ENCODE measurements at places on chromosomes 2 and 18. TPM values are rescaled to one million over a fixed set of nuclear protein-coding genes. Genes with fewer than 3 reads are reported as not detected.

DNA sequence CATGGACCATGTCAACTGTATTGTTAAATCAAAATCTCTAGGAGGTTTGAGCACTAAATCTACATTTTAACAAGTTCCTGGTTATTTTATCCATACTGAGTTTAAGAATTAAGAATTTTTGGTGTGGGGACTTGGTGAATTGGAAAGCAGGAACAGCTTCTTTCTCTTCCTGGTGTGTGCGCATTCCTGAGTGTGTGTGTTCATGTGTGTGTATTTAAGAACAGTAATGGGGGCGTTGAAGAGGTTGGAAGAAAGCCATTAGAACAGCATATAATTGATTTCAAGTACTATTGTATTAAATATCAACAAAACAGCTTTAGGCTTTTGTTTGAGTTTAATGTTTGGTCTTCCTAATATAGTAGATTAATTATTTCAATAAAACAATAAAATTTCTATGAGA is 801.3 kb upstream of the ID2 start:
- DNase-seq, result no peak

- DNase-seq, result no peak
Observed at GRCh38 chr2:109614715-109615636, 812 bp downstream of the SOWAHC start.

DNA sequence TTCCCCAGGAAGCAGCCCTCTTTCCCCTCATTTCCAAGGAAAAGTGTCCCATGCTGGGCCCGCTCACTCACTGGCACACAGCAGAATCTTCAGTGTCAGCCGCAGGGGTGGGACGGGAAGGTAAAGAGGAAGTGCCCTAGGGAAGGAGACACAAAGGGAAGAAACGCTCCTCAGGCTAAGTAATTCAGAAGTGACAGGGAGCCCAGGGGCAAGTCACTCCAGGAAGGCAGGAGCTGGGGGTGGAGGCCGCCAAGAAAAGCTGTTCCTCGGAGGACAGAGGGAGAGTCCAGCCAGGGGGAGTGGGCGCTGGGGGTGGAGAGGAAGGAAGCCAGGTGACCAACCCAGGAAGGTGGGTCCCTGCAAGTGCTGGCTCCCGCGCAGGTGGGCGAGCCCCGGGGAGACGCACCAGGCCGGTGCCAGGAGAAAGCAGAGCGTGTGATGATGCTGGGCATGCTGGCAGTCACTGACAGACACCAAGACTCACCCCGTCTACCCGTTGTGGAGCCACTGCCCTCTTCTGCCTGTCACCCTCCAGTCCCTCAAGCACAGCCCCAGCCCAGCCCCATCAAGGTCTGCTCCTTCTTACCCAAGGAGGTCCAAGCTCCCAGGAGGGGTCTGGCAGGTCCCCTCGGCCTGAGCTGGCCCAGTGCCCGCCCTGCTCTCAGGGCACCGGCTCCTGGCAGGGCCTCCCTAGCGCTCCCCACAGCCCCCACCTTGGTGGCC is 21.7 kb downstream of the HDAC4 start:
- no peak for DNase-seq

- DNase-seq, result no peak
Observed at GRCh38 chr2:55901322-55901721, 22.3 kb downstream of the EFEMP1 start.

DNA sequence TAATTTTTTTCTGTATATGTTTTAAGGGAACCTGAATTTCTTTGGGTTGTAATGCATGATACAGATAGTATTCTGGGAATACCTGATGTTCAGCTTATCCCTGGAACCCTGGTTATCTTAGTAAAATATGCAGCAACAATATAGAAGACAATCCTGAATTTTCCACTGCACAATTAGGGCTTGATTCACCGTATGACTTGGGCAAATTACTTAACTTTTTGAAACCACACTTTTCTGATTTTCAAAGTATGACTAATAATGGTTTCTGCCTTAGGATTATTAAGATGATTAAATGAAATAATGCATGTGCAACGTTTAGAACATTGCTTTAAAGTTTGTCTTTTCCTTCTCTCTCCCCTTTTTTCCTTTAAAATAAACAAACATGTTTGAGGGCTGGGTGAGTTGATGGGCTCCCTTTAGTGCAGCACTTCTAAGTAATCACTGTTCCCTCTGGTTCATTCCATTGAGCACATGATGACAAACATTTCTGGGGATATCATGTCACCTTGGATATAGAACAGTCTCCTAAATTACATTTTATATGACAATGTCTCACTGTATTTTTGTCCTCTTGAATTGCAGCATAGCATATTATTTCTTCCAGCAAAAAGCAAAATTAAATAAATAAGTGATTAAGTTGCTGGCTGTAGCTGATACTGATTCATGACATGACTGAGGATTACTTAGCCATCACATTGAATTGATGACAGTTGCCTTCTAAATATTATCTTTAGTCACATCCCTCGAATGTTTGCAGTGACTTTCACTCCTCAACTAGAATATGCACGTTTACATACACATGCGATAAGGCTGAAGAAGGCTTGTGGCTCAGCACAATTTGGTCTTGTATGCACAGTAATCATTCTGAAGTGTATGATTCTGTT is 254.5 kb downstream of the NEDD4L start:
- DNase-seq, result no peak

DNA sequence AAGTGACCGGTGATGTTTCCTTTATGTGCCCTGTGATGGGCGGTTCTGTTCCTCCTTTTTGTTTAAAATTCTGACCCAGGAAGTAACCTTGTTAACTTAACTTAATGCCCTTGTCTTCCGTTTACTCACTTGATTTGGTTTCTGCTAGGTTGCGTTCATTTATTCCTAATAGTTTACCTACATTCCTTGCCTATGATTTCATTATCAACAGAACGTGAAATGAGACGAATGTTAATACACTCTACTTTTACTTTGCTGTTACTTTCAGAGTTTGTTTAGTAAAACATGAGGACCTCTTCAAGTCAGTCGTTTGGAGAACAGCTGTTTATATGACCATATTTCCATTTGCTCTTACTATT is 638 bp downstream of the CEP192 start:
- no peak for DNase-seq

- DNase-seq, result no peak
Observed at GRCh38 chr2:11379558-11379957, 35.1 kb upstream of the ROCK2 start.

DNA sequence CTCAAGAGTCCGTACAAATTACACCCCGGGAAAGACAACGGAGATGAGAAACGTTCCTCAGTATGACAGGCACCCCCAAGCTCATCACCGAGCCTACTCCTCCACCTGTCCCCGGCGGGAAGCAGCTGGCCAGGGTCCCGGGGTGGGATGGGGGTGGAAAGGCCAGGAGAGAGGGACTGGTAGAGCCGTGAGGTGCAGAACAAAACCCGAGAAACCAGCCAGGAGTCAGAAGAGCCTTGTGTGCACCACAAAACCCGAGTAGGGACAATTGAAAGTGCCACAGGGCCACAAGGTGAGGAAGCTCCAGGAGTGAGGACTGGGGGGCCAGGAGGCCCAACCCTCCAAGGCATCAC is 75.5 kb upstream of the SALL3 start:
- no peak for DNase-seq

- DNase-seq, result no peak
Observed at GRCh38 chr2:157376041-157376440, 50.4 kb upstream of the ERMN start.

GRCh38 chr18:51170664-51171063 is 26.8 kb downstream of the MEX3C start:
- DNase-seq, result no peak

GRCh38 chr18:52670896-52671295 is 330.9 kb downstream of the DCC start:
- no peak for DNase-seq

DNA sequence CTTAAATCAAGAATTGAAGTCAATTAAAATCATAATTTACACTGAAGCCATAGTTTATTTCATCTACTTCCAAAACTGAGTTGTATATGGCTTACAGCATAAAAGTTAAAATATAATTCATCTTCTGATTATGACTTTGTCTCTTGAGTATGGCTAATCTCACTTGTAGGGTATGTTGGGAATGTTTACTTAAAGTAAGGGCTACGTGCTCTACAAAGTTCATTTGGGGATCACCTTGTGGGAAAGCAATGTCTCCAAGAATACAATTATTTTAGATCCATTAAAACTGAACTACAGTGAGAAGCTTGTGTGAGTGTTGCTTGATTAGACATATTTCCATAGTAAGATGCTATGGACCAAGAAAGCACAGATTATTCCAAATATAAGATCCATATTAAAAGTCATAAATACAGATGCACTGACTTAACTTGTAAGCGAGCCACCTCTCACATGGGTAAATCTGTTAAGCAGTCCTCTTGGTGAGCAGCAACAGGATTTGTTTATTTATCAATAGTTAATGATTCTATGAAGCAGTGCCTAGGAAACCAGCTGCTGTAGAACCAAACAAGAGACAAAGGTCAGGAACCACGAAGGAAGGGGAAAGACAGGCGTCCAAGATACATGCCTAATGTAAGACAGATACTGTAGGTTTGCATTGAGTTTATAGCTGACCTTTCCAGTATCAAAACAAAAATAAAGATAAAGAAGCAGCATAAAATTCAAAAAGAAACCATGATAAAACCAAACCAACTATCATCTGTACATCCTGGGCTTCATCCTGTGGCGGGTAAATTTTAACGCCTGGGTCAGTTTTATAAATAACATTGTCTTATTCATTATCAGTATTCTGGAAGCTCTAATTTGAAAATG is 24.8 kb downstream of the DSG4 start:
- DNase-seq, result no peak

GRCh38 chr2:173079141-173079540 is 3.5 kb downstream of the MAP3K20 start:
- no peak for DNase-seq

- no peak for DNase-seq
Observed at GRCh38 chr18:46291149-46291548, 187.0 kb downstream of the HAUS1 start.

DNA sequence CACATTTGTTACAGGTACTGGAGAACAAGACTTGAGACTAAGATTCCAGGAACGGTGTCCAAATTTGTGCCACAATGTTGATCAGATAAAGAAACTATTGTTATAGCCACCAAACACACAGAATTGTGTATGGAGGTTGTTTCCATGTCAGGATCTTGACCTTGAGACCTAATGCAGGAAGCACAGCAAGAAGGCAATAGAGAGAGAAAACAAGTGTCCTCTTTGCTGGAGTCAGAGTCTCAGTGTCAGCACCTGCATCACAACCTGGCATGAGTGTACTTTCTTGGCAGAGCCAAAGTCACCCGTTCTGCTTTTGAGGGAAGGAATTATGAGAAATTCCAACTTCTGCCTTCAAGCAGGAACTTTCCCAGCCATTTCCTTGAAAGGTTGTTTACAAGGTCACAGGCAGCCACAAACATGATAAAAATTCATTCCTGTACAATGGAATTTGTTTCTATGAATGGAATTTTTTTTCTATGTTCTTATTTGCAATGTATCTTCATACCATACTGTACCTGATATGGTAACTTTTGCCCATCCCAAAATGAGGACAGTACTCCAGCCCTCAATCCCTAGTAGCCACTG is 118.4 kb downstream of the PKP4 start:
- no peak for DNase-seq

DNA sequence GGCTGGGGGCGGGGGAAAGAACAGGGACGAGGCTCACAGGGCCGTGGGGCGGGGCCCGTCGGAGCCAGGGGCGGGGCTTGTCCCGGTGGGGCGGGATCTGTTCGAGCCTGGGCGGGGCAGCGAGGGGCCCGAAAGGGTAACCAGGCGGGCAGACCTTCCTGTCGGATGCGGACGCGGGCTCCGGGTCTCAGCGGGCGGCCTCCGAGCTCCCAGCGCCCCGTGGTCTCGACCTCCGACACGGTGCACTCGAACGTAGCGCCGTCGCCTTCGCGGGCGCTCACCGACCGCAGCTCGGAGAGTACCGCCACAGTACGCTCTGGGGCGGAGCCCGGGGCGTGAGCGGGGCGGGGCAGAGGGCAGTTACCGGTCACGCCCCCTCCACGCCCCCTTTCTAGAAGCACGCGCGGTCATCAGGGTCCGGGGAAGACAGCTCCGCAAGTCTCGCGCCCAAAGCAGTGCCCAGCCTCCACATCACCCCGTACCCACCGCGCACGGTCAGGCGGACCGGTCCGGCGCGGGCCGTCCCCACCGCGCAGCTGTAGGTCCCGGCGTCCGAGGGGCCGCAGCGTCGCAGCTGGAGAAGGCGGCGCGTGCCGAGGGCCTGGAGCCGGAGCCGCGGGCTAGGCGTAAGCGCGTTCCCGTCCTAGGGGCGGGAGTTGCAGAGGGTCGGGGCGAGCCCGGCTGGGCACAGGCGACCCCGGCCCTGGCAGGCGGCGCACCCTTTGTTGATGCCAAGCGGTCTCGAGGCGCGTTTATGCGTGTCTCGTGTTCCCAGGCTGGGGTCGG is 8.7 kb downstream of the TMEM198 start:
- DNase-seq, result no peak

DNA sequence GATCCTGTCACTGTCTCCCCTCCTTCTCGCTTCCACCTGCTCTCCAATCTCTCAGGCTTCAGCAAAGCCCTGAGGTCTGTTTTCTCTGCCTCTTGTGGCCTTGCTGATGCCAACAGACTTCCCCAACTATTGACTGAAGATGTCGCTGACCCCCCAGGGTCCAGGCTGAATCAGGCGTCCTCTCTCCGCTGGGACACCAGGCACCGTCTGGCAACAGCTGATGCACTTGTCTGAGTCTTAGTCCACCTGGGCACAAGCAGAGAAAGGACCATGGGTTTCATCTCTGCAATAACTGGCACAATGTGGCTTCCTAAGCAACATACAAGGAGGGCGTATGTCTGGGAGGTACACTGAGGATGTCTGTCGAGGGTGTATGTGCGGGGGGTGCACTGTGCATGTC is 248.7 kb upstream of the MYT1L start:
- no peak for DNase-seq

- no peak for DNase-seq
Observed at GRCh38 chr2:70536517-70537055, 17.0 kb downstream of the TGFA start.

DNA sequence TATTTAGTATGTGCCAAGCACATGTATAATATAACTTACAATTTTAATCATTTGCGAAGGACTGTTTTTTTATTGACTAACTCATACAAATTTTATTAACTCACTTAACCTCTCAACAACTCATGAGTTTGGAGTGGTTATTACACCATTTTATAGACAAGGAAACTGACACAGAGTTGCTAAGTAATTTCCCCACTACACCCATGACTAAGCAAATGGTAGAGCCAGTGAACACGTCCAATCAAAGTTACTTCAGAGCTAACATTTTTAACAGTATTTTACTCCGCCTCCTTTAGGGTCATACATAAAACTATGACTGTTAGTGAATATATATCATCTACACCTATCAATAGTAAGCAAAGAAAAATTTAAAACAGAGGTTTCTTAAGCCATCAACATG is 556.7 kb upstream of the FSIP2 start:
- DNase-seq, result no peak

- no peak for DNase-seq
Observed at GRCh38 chr18:11316546-11316945, 167.2 kb upstream of the PIEZO2 start.

The COBLL1 gene
- 4.4 TPM for total RNA-seq

The CCDC178 gene
- not detected for total RNA-seq

The LYPD1 gene
- total RNA-seq, result 0.21 TPM

The SPP2 gene
- not detected for total RNA-seq

The GAL3ST2 gene
- 1.6 TPM for total RNA-seq

The CD207 gene
- not detected for total RNA-seq

The ABCG8 gene
- 0.03 TPM for total RNA-seq

The RBM45 gene
- 14.1 TPM for total RNA-seq

All from Panc1 (cell line).